ENCODE measurements at places on chromosomes 4 and X.

GRCh38 chr4:41014158-41014557, 200.2 kb downstream of the APBB2 start:
- no peak for DNase-seq

DNA sequence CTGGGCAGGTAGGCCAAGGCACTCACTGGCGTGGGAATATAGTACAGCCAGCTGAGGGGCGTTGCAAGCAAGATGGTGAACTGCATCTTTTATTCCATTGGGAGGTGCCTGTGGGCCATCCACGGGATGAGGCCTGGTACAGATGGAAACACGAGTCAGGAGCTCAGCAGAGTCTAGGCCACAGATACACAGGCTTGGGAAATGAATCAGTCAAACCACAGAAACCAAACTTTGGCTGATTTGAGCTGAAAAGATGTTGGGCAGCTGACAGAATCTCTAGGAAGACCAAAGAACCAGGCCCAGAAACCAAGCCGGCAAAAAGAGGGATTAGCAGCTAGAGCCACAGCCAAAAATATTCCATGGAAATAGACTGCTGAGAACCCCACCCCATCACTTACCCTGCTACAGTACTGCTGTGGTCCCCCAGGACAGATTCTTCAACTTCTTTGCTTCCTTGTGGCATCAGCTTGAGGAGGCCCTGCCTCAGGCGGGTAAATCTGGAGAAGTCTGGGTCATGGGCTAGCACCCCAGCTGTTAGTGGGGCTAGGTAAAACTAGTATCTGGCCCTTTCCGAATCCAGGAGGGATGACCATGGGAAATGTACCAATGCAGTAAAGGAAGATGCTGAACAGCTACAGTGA, 75.4 kb downstream of the TMEM131L start:
- DNase-seq, result no peak

DNA sequence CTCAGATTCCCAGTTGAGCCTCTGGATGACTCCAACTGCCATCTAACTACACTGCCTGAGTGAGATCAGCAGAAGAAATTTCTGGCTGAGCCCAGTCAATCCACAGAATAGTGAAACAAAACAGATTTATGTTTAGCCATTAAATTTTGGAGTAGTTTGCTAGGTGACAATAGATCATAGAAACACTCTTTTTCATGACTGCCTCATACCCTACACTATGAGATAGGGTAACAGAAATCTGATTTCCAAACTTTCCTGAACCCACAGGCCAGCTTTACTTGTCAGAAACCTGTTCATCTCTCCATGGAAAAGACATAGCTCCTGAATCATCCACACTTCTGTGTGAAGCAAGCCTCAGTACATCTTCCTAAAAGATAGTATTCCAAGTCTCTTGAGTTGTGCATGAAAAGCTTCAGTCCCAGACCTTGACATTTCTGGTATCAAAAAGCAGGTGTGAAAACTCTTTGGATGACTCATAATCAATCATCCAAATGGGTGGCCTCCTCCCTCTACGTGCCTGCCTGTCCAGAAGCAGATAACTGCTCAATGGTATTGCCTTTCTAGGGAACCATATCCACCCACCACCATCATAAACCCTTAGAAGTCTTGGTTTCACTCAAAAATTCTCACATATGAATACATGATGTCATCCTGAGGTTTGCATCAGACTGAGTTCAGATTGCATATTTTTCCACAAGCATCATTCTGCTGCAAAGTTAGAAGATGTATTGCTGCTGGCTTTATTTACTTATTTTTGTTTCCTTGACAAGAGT, 47.5 kb upstream of the RAP2C start:
- no peak for DNase-seq

DNA sequence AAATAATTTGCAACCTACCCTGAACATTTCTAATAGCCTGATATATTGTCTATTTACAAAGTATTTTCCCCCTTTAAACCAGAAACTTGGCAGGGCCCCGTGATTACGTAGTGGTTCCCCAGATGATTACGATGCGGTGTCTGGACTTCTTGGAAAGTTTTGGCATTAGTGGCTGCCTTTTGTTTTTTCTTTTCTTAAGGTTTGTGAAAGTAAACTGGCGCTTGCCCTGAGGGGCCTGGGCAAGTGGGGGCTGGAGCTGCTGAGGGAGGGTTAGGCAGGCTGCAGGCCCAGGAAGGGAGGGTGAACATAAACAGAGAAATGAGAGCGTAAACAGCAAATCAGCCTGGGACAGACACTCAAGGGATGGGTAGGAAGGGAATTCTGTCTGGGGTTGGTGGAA, 123.6 kb upstream of the MSX1 start:
- no peak for DNase-seq

All from NCI-H460 (cell line).